Foreskin keratinocyte (primary cell): ENCODE measurements at places on chromosomes 2 and 18. TPM values are rescaled to one million over a fixed set of nuclear protein-coding genes. Genes with fewer than 3 reads are reported as not detected.

Gene KCNJ13
- not detected in 2 replicates for total RNA-seq

GRCh38 chr2:113273027-113273551 lies 5.6 kb downstream of the PAX8 start:
- DNase-seq = no peak

DNA sequence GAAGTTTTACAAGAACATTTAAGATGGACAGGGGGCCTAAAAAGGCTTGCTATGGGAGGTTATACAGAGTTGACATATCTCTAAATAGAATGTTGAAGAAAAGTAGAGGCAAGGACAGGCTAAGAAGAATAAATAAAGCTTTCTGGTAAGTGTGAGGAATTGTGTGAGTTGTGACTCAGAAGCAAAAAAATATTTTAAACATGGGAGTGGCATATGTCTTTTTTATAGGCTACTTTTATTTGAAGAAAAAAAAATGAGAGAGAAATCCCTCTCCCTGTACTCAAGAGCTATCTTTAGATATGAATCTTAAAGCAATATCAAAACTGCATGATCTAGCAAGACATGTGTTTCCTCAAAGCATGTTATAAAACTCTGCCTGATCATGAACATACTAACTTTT lies 41.1 kb downstream of the RAB3GAP1 start:
- DNase-seq = no peak

DNA sequence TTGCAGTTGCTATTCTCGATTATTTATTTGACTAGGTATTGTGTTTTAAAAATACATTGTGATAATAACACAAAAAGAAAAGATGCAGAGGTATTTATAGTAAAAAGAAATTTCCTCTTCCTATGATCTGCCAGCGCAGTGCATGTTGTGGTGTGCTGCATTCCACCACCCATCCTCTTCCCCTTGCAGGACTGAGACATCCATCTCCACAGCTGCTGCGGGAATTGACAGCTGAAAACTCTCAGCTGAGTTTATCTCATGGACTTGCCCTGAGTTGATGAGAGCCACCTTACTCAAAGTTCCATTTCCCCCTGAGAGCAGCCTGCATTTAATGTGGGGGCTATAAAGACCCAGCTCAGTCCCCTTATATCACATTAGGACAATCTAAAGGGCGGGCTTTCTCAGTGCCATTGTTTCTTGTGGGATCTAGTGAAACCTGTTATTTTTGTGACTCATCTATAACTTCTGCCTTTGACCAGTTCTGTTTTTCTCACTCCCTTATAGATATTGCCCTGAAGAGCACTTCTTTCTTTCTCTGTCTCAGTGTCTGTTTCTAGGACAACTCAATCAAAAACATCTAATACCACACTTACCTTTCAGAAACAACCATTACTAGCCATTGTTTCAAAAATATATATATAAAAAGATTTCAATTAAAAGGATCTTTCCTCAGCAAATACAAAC lies 698.5 kb downstream of the NR4A2 start:
- DNase-seq = no peak

Gene SIX3
- not detected in 2 replicates for total RNA-seq

DNA sequence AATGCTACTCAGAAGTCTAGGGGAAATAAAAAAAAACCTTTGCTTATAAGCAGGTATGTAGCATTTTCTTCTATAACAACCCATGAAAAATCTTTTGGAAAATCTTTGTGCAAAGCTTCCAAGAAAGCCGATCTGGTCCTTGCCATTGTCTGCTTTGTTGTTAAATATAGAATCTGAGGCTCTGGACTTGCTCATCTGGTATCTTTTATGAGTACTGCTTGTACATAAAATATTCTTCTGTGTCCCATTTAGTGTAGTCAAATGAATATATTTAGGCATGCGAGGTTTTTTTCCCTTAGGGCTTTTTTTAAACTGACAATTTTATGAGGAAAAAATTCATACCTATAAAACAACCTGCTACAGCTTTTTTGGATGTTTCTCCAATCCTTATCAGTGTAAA lies 45.0 kb upstream of the RMND5A start:
- no peak for DNase-seq

Gene LYPD1
- total RNA-seq = not detected in 2 replicates

DNA sequence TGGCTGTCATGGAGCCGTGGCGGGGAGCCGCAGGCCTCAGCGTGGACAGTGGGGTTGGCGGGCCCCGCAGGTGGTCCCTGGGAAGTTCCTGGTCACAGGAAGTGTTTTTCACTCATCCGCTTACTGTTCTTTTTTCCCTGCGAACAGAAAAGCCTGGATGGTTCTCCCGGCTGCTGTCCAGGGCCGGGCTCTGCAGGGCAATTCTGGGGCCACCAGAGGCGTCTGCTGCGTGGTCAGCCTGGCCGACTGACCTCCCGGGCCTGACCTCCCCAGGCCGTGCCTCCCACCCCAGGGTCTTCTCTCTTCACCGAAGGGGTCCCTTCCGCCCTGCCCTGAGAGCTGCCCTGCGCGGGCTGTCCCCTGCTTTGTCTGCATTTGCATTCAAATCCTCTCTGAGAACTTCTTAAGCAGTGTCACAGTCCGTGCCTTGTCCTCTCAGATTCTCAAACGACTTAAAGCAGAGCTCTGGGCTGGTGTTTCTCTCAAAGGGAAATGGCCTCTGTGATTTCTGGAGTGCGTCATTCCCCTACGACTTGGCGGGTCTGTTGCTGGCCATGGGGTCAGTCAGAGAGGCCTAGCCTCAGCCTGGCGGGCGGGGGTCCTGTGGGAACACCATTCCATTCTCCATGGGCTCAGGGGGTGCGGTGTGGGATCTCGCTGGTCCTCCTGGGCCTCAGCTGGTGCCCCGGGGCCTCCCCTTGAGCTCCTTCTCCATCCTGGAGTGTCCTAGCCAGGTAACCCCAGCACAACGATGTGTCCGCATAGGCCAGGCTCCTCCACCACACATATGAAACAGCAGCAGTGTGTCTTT lies 38.3 kb downstream of the KLHL29 start:
- DNase-seq = no peak

Gene CIDEA
- total RNA-seq = 12.3 and 12.5 TPM in 2 replicates

- no peak for DNase-seq
Observed at GRCh38 chr18:13147130-13147529, 71.4 kb upstream of the LDLRAD4 start.
